Lung (tissue), 17 donors: ENCODE measurements at places on chromosomes 2 and 18. TPM values are rescaled to one million over a fixed set of nuclear protein-coding genes. Genes with fewer than 3 reads are reported as not detected.

DNA sequence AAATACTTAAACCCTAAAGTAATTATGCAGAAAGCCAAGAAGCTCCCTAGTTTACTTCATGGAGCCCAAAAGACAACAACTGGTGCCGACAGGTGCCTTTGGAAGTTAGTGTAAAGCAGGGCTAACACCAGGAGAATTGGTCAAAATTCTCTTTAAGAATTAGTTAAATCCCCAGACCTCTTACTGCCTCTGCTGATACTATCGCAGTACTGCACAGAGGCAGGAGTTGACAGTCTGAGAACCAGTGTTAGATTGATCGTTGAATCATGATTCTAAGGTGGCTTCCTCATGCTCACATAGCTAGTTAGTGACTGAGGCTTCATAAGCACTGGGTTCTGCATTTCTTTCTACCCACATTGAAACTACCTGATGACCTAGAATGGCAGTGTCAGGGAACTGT lies 445.0 kb downstream of the XIRP2 start:
- H3K4me3 ChIP-seq: no peak overlapping the region
- H3K27me3 ChIP-seq: no peaks in the 10 kb centered on the region
- H3K36me3 ChIP-seq: no peaks in the 10 kb centered on the region
- no peak overlapping the region for H3K27ac ChIP-seq
- no peak for DNase-seq

GRCh38 chr2:140359056-140359771 lies 1579.0 kb upstream of the NXPH2 start:
- no peak overlapping the region for H3K4me3 ChIP-seq
- DNase-seq: peak; percentile 39
- no peaks in the 10 kb centered on the region for H3K27me3 ChIP-seq
- H3K27ac ChIP-seq: no peak overlapping the region

DNA sequence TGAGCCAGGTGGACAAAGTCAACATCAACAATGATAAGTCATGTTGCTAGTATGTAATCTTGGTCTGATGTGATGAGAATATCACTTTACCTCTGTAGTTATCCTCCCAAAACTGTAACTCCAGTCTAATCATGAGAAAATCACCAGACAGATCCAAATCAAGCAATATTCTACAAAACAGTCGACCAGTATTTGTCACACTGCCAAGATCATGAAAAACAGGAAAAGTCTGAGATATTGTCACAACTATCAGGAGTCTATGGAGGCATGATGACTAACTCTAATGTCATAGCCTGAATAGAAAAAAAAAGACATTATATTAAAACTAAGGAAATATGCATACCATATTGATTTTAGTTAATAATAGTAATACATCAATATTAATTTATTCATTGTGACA lies 1883.3 kb upstream of the CELF4 start:
- no peaks in the 10 kb centered on the region for H3K27me3 ChIP-seq
- no peak overlapping the region for H3K27ac ChIP-seq
- H3K4me3 ChIP-seq: no peak overlapping the region
- no peaks in the 10 kb centered on the region for H3K4me1 ChIP-seq

DNA sequence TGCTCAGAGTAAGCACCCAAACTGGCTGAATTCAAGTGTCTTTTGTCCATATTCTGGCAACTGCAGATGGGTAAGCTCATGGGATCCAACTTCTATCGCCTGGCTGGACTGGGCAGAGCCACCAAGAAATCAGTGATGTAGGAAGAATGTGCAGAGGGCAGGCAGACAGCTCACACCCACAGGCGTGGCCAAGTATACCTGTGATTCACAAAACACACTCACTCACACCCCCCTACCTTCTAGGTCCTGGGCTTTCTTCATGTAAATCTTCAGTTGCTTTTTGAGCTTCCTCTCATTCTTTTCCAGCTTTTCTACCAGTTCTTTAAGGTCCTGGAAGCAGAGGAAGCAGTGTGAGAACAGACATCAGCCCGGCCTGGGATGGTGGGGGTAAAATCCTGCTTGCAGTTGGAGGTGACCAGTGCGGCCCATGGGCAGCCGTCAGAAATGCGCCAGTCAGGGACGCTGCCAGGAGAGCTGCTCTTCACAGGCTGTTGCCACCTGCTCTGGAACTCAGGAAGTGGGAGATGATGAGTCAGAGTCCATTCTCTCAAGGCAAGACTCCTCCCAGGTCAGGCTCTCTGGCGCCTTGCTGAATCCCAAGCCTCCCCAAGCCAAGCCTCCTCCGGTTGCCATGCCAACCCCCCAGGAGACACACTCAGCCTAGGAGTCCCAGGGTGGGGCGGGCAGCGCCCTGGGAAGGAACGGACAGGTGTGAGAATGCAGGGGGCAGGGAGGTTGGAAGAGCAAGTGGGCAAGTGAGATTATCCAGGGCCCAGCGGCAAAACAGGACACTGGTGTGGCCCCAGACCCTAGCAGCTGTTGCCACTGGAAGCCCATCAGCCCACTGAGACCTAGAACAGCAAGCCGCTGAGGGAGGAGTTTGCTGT lies 36.2 kb upstream of the ACAA2 start:
- H3K4me3 ChIP-seq: no peak overlapping the region
- H3K27ac ChIP-seq: no peak overlapping the region
- H3K4me1 ChIP-seq: no peaks in the 10 kb centered on the region
- no peak for DNase-seq
- no peaks in the 10 kb centered on the region for H3K27me3 ChIP-seq

GRCh38 chr2:25833566-25833965 lies 44.7 kb downstream of the ASXL2 start:
- DNase-seq: no peak
- no peak overlapping the region for H3K4me3 ChIP-seq
- H3K27me3 ChIP-seq: no peaks in the 10 kb centered on the region
- H3K4me1 ChIP-seq: peaks cover 3% of the 10 kb centered on the region
- peaks cover 6% of the 10 kb centered on the region for H3K36me3 ChIP-seq

GRCh38 chr18:36366994-36367839 lies 69.7 kb downstream of the FHOD3 start:
- H3K27me3 ChIP-seq: no peaks in the 10 kb centered on the region
- H3K4me3 ChIP-seq: no peak overlapping the region
- DNase-seq: no peak

DNA sequence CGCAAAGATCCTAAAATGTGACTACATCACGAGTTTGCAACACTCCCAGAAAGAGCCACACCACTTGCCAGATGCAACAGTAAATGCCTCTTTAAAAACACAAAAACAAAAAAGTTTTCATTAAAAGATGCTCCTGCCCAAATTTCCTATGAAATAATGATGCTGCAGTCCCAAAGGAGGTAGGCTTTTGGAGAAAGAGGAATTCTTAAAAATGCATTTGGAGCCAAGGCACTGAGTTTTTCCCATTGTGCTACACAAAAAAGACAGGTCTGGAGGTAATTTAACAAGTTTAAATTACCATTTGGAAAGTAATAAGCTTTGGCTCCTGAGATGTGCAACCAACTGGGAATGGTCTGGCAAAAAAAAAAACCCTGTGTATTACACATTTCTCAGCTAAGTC lies 145.0 kb downstream of the PID1 start:
- no peaks in the 10 kb centered on the region for H3K27me3 ChIP-seq
- H3K27ac ChIP-seq: no peak overlapping the region
- no peak overlapping the region for H3K4me3 ChIP-seq
- H3K4me1 ChIP-seq: no peaks in the 10 kb centered on the region

GRCh38 chr18:13653746-13654433 lies 72.5 kb downstream of the FAM210A start:
- DNase-seq: no peak
- no peaks in the 10 kb centered on the region for H3K27me3 ChIP-seq
- no peaks in the 10 kb centered on the region for H3K4me1 ChIP-seq
- no peaks in the 10 kb centered on the region for H3K36me3 ChIP-seq
- H3K4me3 ChIP-seq: no peak overlapping the region

GRCh38 chr2:73072129-73072395 lies 550 bp upstream of the SFXN5 start:
- peak; percentile 67 for DNase-seq
- no peaks in the 10 kb centered on the region for H3K27me3 ChIP-seq
- H3K4me3 ChIP-seq: peak overlapping the region; percentile 62

- H3K4me3 ChIP-seq: peak overlapping the region; percentile 97
- H3K4me1 ChIP-seq: peaks cover 10% of the 10 kb centered on the region
- H3K27ac ChIP-seq: peak overlapping the region; percentile 99
- H3K27me3 ChIP-seq: no peaks in the 10 kb centered on the region
- H3K36me3 ChIP-seq: peaks cover 14% of the 10 kb centered on the region
These were observed 472 bp downstream of the SLC20A1 start for GRCh38 chr2:112646102-112646719.

DNA sequence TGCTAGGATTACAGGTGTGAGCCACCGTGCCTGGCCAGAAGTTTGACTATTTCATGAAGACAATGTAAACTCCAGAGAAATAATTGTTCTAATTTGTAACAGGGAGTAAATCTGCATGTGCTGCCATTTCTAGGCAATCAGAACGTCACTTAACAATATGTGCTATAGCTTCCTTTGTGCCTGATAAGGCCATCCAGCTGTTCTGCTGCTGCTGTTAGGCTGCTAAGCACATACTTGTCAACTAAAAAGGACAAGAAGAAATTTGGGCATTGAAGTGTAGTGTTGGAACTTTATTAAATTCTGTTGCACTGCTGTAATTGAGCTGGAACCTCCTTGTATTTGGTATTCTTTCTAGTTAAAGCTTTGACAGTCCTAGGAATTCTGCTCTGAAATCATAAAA lies 57.1 kb downstream of the KIAA1328 start:
- H3K27me3 ChIP-seq: no peaks in the 10 kb centered on the region
- H3K36me3 ChIP-seq: no peaks in the 10 kb centered on the region
- DNase-seq: peak; percentile 79

DNA sequence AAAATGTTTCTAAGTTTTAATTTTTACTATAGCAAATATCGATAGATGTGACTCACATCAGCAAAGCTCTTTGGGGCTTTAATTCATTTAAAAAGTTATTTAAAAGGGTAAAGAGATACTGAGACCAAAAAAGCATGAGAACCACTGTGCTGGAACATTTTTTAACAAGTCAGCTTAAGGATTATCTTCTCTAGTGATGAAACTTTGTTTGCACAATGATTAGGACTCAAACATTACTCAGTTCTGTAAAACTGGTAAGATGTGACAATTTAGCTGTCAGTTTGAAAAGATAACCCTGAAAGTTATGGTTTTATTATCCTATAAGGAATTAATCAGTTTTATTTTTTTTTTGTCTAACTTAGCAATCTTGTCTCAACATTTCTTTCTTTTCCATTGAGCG lies 301.4 kb downstream of the TSN start:
- no peak overlapping the region for H3K4me3 ChIP-seq
- no peaks in the 10 kb centered on the region for H3K27me3 ChIP-seq
- no peaks in the 10 kb centered on the region for H3K4me1 ChIP-seq
- H3K36me3 ChIP-seq: no peaks in the 10 kb centered on the region
- H3K27ac ChIP-seq: no peak overlapping the region

DNA sequence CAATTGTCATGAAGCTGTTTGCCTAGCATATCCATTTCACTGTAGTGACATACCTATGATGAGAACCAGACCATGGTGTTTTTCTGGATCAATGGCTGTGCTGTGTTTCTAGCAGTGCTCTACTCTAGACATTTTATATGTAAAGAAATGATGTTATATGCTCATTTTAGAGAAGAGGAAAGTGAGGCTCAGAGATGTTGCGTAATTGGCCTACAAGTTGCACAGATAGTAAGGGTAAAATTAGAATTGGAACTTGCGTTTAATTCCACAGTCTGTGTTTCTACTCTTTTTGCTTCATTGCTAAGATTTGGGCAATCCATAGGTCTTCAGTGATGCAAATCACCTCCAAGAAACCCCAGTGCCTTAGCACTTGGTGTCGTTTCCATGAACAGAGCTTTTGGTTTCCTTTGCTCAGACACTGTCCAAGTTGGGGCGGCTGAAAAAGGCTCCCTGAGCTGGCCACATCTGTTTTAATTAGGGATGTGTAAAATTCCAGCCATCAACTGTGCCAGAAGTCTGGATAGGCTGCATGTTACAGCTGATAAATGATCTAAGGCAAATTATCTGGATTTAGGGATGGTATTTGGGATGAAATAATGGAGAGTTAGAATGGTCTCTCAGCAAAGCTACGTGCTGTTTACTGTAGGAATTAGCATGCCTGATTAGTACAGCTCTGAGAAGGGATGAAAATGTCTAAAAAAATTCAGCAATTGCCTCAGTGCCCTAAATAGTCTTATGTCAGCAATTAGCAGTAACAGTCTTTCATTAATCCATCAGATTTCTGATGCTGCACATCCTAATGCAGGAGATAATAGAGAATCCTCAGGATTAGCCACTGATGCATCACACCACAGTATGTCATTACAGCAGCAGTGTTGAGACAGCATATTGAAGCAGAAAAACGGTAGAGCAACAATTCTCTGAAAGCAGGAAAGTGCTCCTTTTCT lies 65.3 kb downstream of the PTPRM start:
- H3K27ac ChIP-seq: no peak overlapping the region
- H3K4me1 ChIP-seq: peaks cover 5% of the 10 kb centered on the region
- no peak overlapping the region for H3K4me3 ChIP-seq
- no peak for DNase-seq
- no peaks in the 10 kb centered on the region for H3K27me3 ChIP-seq
- H3K36me3 ChIP-seq: no peaks in the 10 kb centered on the region

DNA sequence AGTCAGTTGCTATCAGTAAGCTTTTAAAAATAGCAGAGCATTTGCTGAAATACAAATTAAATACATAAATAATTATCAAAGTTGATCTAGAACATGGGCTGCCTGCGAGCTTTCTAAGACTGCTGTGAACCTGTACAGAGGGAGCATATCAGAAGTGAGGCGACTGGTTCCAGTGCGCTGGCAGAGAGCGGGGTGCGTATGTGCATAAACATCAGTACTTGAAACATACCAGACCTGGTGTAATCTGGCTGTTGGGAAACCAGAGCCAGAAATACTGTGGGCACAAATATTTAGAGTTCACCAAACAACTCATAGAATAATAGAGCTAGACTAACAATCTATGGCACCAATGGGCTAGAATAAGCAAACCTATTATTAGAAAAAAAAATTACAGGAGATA lies 27.3 kb downstream of the PDIA6 start:
- H3K27me3 ChIP-seq: no peaks in the 10 kb centered on the region
- DNase-seq: no peak
- H3K4me3 ChIP-seq: no peak overlapping the region
- peaks cover 65% of the 10 kb centered on the region for H3K36me3 ChIP-seq
- H3K4me1 ChIP-seq: no peaks in the 10 kb centered on the region
- no peak overlapping the region for H3K27ac ChIP-seq

The ZNF804A gene
- total RNA-seq: 0.52 TPM

The IL1B gene
- total RNA-seq: 19.9 TPM
